ENCODE measurements at places on chromosomes 12 and 14.
A peak's percentile ranks its signal among the peaks of the same experiment; 100 is the strongest.

DNA sequence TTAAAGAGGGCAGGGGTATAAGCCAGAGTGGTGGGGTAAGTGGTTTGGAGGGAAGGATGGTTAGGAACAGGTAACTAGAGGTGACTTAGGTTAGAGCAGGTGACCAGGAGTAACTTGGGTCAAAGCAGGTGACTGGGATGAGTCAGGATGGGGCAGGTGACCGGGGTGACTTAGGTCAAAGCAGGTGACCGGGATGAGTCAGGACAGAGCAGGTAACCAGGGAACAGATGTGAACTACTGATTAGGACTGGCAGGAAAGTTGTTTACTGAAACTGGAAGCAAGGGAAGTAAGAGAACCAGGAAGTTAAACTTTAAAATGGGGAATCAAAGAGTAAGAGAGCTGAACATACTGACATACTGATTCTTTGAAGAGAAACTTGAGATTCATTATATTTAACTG lies 57.4 kb downstream of the FSCB start:
- no peak for DNase-seq

GRCh38 chr12:95859947-95860850 lies 1.4 kb downstream of the SNRPF start:
- DNase-seq: no peak

DNA sequence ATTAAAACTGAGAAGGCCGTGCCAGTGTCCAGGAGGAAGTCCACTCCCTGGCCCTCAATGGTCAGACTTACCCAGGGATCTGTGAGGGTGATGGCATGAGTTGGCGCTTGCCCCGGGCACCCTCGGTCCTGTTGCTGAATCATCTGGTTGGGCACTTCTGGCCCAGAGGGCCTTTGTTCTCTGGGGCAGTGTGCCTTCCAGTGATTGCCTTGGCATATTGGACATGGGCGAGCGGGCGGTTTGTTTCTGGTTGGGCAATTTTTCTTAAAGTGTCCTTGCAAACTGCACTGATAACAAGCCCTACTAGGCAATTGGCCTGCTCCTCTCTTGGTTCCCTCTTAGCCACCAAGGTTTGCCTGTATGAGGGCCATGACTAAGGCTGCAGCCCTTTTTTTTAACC lies 69.5 kb upstream of the ZDHHC17 start:
- DNase-seq: no peak

DNA sequence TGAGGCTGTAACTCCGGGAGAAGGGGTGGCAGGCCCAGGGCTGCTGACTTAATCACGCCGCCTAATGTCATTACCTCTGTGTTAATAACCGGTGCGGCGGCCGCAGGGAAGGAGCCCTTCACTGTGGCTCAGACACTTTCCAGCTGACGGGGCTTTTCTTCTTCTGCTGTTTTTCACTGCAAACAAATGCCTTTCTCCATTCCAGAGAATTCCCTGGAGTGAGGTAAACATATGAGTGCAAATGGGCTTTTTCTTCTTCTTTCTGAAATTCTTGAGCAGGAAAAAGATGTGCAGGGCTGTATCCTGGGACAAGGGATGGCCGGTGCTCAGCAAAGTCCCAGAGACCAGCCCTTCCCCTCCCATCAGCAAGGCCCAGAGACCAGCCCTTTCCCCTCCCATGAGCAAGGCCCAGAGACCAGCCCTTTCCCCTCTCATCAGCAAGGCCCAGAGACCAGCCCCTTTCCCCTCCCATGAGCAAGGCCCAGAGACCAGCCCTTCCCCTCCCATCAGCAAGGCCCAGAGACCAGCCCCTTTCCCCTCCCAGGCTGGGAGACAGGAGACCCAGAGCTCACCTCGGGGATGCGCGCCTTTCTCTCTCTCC lies 33.4 kb upstream of the FAM181A start:
- DNase-seq: peak; percentile 74

DNA sequence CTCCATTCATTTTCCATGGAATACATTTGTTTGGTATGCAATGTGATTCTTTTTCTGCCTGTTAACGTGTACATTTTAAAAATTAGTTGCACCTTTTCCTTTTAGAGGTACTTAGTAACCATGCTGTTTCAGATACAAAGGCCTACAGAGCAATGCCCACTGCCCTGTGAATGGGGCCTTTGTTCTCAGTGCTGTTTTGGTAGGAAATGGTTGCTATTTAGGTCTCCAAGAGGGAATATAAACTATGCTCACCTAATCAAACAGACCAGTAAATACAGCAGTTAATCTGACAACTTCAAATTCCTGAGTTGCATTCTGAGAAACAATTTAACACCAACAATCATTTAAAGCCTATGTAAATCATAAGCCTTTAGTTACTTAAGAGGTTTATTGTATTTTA lies 188.7 kb downstream of the BCAT1 start:
- no peak for DNase-seq

GRCh38 chr12:122138616-122139015 lies 35.4 kb downstream of the IL31 start:
- no peak for DNase-seq

DNA sequence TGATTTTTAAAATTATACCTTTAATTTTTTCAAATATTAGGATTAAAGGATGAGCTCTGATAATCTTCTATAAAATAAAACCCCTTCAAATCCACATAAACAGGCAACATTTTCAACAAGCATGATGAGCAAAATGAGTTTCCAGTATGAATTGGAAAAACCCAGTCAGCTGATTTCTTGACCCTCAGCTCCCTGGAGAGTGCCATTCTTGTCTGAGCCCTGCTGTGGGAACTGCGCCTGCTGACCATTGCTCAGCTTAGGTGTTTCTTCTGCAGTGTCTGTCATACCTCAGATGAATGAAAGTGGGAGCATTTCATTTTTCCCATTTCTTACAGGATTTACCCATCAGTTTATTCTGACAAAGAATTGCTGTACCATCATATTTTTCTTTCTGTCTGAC lies 27.6 kb downstream of the MAPKAPK5 start:
- no peak for DNase-seq

GRCh38 chr14:94116701-94117100 lies 6.2 kb downstream of the IFI27 start:
- no peak for DNase-seq

DNA sequence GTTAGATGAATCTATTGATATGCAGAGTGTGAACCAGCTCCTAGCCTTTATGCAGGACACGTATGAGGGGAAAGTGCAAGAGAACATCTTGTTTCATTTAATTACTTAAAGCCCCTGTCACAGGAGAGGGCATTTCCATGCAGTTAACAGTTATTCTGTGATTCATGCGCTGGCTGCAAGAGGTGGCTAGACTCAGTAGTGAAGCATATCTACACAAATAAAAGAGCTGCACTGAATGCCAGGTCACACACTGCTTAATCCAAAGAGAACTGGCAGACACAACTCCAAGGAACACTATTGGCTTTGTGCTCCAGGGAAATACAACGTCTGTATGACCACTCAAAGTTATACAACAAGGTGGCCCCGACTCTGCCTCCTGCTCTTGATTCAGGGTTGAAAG lies 394.1 kb downstream of the C12orf75 start:
- no peak for DNase-seq

DNA sequence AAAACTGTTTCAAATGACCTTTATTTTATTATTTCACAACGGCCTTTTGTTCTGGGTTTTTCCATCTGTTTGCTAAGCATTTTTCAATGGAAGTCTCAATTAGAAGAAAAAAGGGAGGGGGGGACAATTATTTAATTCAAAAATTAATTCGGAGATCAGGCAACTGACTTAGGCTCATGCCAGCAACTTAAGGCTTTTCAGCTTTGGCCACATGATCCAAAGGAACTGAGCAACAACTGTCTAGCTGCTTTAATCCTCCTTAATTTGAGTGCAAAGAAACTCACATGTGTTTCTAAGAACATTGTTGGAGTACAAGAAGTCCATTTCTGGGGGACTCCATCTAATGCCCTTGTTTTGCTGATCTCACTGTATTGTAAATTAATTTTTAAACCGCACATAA lies 188.0 kb downstream of the EXOC5 start:
- no peak for DNase-seq

DNA sequence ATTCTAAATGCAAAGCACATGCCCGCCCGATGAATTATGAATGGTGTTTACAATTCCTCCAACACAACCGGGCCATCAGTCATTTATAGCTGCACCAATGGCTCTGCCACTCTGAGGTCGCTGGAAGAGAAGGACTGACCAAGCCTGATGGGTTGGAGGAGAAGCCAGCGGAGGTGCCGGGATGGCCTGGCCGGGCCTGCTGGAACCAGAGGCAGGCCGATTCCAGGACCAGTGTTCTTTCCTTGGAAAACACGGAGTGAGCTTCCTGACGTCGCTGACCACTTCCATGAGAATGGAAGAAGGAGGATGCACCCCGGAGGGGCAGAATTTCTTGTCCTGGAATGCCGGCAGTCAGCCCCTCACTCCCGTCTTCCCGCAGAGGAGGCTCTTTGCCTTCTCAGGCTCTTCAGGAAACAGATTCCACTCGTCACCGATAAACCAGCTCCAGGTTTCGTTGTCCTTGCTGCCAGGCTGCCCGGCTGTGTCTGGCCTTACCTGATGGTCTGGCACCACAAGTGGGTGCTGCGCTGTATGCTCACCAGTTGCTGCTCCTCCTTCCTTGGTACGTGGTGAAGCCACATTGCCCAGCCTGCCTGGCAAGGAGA lies 358.5 kb upstream of the SFSWAP start:
- peak; percentile 33 for DNase-seq

GRCh38 chr12:18612971-18613370 lies 124.8 kb downstream of the PLCZ1 start:
- DNase-seq: no peak

All from ecto neural progenitor cell (in vitro differentiated cells).